ENCODE measurements at places on chromosomes 3 and 15.

- no peak for DNase-seq
Measured at GRCh38 chr3:146177072-146177471, 16.1 kb upstream of the PLOD2 start.

DNA sequence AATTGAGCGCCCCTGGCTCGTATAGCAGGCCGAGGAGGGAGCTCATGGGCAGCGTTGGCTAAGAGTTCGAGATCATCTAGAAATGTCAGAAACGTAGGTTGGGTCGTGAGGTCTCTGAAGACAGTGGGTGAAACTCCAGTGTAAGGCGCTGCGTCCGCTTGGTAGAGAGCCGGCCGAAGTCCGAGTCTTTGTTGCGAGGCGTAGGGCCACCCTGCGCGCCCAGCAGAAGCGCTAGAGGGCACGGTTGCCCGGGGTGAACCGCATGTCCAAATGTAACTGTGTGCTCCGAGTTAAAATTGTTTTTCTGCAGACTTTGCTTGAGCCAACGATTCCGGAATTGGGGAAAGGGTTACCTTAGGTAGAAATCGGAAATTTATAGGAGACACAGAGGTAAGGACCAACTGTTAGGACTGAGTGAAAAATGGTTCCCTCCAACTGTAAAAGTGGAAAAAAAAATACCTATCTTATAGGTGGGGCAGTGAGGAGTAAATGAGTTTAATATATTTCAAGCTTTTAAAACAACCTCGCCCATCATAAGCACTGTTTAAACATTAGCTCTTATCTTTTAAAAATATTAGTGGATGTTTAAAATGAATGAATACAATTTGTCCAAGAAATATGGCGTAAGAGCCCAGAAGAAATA lies 993 bp upstream of the SIAH2 start:
- no peak for DNase-seq

DNA sequence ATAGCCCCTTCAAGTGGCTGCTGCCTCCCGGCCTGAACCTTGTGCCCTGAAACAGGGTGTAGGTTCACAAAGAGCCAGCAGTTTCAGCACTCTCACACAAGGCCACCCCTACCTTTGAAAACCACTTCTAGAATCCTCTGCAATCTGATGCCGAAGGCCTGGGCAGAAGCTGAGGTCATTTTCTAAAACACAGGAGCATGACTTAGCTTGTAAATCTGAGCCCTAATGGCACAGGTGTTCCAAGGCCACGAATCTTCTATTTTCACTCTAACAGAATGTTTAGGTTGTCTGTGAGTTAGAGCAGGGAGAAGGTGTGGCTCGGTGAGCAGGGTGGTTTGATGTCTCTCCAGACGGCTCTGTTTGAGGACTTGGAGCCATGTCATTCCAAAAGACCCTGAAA lies 62.3 kb downstream of the SYNM start:
- no peak for DNase-seq

GRCh38 chr3:134485075-134485717 lies 589 bp downstream of the ANAPC13 start:
- peak; percentile 83 for DNase-seq

DNA sequence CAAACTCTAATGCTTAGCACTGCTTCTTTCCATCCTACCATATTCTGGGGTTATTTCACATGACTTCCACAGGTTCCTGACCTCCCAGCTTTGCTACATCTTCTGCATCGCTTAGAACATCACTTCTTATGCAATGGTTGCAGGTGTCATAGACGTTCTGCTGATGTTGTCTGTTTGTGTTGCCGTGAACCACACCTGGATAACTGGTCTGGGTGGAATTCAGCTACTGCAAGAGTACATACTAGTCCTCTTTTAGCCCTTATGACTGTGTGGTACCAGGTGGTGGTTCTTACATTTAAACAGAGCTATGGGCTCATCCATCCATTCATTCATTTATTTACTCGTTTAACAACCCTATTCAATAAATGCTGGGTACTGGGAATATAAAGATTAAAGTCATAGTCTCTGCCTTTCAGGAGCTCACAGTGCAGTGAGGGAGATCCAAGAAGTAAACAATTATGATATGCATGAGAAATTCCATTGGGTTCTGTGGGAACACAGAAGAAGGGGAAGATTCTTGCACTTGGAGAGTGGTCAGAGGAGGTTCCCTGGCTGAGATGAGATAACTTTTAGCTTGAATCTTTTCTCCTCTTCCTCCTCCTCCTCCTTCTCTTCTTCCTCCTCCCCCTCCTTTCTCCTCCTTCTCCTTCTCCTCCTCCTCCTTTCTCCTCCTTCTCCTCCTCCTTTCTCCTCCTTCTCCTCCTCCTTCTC lies 30.8 kb downstream of the TMEM45A start:
- DNase-seq: no peak

DNA sequence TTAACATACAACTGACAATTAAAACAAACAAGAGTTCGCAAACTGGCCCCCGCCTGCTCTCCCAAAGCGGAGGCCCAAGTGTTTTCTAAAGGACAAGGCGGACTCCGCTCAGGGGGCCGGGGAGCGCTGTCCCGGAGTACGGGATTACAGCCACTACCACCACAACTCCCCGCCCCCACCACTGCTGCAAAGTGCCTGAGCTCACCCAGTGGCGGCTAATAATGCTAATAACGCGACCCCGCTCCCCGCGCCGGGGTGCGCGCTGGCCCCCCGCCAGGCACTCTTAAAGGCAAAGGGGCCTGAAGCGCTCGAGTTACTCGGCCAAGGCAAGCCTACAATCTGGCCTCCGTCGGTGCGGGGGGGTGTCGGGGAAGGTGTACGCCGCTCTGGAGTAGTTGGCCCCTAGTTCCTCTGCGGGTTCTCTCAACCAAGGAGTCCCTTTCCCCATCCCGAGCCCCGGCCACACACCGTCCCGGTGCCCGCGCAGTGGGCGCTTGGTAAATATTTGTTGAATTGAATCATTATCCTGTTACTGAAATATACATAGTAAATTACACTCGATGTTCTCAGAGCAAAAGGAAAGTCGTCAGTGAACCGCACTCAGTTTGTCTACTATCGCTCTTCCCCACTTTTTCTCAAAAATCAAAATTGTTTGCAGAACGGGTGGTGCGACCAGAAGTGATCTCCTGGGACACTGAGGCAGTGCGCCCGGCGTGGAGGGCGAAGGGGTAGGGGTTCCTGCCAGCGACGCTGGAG lies 827 bp downstream of the WNT5A start:
- no peak for DNase-seq

- DNase-seq: no peak
Measured at GRCh38 chr3:58996730-58997129, 53.1 kb downstream of the CFAP20DC start.

DNA sequence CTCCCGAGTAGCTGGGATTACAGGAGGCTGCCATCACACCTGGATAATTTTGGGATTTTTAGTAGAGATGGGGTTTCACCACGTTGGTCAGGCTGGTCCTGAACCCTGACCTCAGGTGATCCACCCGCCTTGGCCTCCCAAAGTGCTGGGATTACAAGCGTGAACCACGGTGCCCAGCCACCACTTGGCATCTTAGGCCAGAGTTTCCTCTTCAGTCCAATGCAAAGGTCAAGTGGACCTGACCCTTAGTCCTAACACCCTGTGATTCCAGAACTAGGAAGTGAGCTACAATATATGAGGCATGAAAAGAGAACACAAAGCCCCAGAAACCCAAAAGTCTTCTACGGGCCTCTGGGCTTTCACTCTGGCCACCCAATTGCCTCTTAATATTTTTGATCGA lies 5.3 kb downstream of the MYLK start:
- no peak for DNase-seq

DNA sequence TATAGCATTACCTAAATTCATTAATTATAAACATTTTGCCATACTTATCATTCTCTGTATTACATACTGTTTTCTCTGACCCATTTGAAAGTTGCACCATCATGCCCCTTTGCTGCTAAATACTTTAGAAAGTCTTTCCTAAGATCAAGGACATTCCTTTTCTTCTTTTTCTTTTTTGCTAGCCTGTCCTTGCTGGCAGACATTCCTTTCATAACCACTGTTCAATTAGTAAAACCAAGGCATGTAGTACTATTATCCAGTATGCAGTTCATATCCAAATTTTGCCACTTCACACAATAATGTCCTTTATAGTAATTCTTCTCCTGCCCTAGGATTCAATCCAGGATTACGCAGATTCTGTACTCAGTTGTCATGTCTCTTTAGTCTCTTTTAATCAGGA lies 321.0 kb upstream of the C2CD4B start:
- DNase-seq: no peak

GRCh38 chr3:141218162-141218835 lies 13.3 kb upstream of the PXYLP1 start:
- DNase-seq: no peak

DNA sequence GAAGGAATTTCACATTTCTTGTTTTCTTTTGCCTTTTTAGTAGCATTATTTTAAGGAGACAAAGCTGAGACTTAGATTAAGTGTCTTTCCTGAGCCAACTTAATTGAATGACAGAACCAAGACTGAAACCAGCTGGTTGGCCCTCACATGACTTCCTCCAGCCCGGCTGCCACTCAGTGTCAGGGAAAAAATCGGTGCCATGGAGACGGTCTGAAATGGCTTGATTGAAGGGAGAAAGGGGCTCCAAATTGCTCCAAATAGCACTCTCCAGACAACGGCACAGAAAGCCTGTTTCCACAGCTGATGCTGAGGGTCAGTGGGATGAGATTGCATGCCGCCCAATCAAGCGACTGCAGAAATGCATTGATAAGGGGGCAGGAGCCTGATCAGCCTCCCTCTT lies 475.2 kb upstream of the IL12A start:
- DNase-seq: no peak

GRCh38 chr15:70356919-70357318 lies 259.2 kb upstream of the TLE3 start:
- no peak for DNase-seq

DNA sequence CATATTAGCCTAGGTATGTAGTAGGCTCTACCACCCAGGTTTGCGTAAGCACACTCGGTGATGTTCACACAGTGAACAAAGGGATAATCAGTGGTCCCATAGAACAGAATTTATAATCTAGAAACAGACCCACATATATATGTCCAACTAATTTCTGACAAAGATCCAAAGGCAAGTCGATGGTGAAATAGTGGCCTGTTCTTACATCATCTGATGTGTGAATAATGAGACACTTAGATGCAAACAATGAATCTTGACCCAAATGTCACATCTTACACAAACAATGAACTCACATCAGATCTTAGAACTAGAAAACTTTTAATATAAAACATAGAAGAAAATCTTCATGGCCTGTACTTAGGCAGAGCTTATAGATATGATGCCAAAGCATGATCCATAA lies 17.6 kb upstream of the TM2D3 start:
- DNase-seq: no peak

DNA sequence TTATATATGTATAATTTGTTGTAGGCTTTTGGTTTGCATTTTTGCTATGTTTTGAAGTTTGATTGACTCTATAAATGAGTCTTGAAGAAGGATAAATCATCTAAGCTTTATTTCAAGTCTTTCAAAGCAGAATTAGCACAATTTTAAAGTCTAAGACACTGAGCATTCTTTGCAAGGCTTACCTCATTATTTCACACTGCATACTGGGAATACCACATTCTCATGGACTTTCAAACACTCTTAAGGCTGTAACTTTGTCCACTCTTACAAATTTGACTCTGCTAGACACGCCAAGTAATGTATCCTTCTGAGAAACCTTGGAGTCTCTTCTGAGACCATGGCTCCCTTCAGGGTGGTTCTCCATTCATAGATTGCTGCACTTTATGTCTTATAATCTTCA lies 281.3 kb upstream of the COL8A1 start:
- DNase-seq: no peak

DNA sequence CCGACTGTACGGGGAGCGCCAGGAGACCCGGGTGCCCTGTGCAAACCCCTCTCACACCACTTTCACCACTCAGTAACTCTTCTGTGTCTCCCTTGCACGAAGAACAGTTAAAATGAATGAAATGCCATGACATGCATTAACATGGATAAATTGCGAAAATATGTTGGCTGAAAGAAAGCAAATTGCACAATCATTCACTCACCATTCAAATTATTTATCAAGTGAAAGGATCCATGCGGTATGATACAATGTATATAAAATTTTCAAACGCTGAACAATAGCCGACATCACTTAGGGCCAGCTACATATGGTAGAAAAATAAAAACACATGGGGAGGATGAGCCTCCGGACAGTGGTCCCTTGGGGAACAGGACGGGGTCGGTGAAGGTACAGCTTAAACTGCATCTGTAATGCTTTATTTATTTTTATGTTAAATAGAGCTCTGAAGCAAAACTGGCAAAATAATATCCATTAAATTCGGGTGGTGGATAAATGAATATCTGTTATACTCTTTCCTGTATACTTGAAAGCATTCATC lies 45.9 kb downstream of the SLC12A8 start:
- no peak for DNase-seq

- no peak for DNase-seq
Measured at GRCh38 chr3:138186221-138186620, 880 bp upstream of the ARMC8 start.

GRCh38 chr3:81152156-81152555 lies 609.3 kb downstream of the GBE1 start:
- no peak for DNase-seq

- no peak for DNase-seq
Measured at GRCh38 chr15:32682977-32683630, 34.7 kb upstream of the GREM1 start.

DNA sequence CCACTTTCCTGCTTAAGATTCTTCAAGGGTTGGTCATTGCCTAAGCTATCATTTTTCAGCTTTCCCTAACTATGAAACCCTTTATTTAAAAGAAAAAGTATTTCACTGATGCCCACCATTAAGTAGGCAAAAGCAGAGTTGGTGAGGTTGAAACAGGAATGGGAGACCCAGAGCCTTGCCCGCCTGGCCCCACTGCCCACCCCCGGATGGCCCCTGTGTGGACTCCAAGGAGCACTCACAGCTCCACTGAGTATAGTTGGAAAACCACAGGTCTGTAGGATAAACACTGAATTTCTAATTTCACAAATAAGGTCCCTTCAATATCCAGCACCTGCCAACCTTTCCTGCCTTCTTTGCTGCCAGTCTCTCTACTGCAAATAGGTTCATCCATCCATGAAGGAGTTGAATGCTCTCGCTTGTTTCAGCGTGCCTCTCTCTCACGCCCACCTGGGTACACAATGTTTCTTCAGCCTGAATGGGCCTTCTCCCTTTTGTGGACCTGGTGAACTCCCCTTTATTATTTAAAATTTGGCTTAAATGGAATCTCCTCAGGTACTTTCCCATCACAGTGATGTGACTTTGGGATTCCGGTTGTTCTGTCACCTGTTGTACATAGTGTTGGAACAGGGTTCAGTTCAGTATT lies 8.7 kb upstream of the ACAP2 start:
- DNase-seq: no peak

GRCh38 chr15:93809516-93809915 lies 421.8 kb upstream of the MCTP2 start:
- DNase-seq: no peak
